Glutamatergic neuron (in vitro differentiated cells): ENCODE measurements at places on chromosomes 12 and 14. TPM values are rescaled to one million over a fixed set of nuclear protein-coding genes. Genes with fewer than 3 reads are reported as not detected.

GRCh38 chr12:43029971-43030370, 440.4 kb upstream of the PRICKLE1 start:
- no peak overlapping the region for H3K27ac ChIP-seq
- DNase-seq = no peak
- H3K36me3 ChIP-seq = peaks cover 26% of the 10 kb centered on the region

DNA sequence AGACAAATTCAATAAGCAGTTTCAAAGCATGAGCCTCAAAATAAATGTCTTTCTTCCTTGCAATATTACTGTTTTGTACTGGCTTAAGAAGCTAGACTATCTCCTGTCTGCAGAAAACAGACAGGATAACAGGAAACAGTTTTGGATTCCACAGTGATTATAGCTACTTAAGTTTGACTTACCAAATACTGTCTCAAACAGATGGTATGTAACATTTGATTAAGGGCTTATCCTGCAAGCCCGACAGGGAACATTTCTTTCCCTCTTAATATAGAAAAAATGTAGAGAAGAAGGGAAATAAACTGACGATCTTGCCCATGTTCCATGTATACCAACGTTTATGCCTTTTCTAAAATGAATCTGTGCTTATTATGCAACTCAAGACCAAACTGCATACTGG, 179.9 kb upstream of the EEA1 start:
- DNase-seq = no peak
- H3K4me3 ChIP-seq = no peak overlapping the region
- H3K36me3 ChIP-seq = no peaks in the 10 kb centered on the region
- no peak overlapping the region for H3K27ac ChIP-seq
- peaks cover 2% of the 10 kb centered on the region for H3K27me3 ChIP-seq
- no peaks in the 10 kb centered on the region for H3K4me1 ChIP-seq

- no peak overlapping the region for H3K27ac ChIP-seq
- no peak for DNase-seq
- peaks cover 7% of the 10 kb centered on the region for H3K27me3 ChIP-seq
These were observed 323.5 kb downstream of the ALG10 start for GRCh38 chr12:34345801-34346200.

DNA sequence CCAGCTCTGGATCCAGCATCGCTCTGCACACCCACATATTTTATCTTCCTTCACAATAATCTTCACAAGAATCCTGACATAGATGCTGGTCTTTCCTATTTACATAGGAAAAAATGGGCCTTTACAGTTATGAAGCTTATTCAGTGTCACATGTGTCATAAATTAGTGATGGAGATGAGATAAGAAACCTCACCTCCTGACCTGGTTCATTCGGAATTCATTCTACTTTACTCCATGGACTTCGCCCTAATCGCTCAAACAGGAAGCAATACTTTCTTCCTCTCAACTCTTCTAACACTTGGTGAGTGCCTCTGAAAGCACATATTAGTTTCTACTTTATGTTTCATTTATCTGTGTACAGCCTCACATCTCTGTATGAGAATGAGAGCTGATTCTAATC, 12.0 kb upstream of the SINHCAF start:
- no peaks in the 10 kb centered on the region for H3K4me1 ChIP-seq
- no peaks in the 10 kb centered on the region for H3K36me3 ChIP-seq
- no peak for DNase-seq

DNA sequence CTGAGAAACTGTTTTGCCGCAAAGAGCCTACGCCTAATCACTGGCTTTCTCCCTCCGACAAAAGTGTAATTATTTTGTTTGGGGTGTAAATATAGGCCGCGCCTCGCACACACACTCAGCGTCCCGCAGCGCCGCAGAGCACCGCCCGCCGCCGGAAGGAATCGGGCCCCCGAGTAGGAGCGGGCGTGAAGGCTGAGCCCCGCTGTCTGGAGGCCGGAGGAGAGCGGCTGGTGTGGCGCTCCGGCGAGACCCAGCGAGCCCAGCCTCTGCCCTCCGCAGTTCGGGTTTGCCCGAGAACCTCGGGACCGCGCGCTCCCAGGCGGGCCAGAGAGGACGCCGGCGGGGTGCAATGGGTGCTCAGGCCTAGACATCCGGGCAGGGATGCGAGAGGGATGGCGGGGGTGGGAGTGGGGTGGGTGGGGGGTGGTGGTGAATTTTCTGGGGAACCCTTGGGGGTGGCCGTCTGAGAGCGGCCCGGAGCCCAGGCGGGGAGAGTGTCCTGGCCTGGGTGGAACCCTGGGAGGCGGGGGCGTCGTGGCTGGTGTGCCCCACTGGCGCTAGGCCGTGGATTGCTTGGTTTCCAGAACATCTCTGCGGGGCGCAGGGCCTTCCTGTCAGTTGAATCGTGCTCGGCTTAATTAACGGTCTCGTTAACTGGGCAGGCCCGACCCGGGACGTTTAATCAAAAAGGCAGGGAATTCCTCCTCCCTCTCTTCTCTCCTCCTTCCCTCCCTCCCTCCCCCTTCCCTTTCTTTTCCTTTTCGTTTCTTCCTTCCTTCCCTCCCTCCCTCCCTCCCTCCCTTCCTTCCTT, 4.7 kb upstream of the LHX5 start:
- H3K4me3 ChIP-seq = peak overlapping the region; percentile 73
- peaks cover 55% of the 10 kb centered on the region for H3K27me3 ChIP-seq
- H3K4me1 ChIP-seq = peaks cover 25% of the 10 kb centered on the region

Gene ERP27
- total RNA-seq = not detected

Gene KRT7
- total RNA-seq = not detected

Gene PLEKHD1
- 1.3 TPM for total RNA-seq

Gene ENDOU
- total RNA-seq = not detected

Gene PARPBP
- 6.3 TPM for total RNA-seq
